ENCODE measurements at places on chromosomes 5 and 9.

- DNase-seq = no peak
Measured at GRCh38 chr9:112820881-112821280, 69.8 kb downstream of the SLC46A2 start.

DNA sequence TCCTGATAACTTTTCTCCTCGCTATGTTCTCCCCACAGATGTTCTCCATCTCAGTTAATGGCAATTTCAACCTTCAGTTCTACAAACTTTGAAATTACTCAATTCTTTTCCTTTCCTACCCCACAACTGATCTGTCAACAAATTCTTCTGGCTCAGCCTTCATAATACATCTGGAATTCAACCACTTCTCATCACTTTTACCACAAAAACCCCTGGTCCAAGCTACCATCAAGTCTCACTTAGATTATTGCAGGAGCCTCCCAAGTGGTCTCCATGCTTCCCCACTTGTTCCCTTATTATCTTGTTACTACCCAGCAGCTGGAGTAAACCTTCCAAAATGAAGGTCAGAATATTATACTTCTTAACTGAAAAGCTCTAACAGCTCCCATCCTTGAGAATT lies 110.1 kb downstream of the FBN2 start:
- no peak for DNase-seq

DNA sequence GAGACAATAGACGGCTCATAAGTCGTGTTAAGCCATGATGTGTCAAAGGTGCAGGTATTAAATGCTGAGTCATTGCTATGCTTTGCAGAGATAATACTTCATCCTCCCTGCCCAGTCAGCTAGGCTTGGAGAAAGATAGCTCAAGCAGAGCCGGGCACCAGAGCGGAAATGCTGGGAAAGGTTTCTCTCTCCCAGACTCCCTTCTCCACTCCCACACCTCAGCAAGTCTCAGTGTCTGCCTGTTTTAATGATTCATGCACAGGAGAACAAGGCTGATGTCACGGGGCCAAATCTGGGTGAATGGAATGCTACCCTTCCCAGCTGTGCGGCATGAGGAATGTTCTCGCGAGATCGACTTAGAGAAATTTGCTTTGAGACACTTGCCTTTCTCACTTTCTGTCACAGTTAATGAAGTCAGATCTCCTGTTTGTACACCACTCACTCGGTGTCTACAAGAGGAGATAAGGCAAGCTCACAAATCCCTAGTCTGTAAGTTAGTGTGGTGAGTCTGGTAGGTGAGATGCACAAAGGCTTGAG lies 204.4 kb downstream of the EFNA5 start:
- DNase-seq = no peak

GRCh38 chr5:83430130-83431010 lies 41.2 kb upstream of the VCAN start:
- DNase-seq = peak; percentile 15

DNA sequence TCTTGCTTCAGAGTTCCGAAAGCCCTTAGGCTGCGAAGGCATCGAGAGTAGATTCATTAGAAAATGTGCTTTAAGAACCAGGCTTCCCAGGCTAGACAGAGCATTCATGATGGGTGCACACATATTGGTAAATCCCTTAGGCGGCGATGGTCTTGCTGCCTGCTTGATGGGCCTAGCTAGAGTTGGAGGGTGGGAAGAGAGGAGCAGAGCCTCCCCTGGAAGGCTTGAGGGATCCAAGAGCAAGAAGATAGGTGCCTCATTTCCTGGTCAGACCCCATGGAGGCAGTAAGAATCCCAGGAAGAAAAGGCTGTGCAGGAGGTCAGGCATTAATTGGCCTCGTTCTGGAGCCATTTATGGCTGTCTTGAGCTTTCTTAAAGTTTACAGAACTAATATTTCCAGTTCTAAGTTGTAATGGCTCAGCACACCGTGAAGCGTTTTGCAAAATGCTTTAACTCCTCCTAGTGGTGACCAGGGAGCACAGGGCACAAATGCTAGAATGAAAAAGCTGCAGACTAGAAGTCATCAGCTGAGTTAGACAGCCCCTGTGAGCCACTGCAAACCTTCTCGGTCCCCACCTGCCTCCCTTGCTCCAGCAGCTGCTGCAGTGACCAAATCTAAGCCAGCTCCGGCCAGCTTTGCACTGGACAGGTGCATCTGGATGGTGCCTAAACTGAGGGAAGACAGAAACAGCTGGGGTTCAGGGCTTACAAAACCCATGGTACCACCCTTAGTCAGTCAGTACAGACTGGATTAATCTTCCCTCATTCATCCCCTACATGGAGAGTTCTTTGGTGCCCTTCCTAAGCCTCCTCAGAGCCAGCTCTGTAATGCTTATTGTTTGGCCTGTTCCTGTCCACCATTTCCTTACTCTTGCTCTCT lies 14.7 kb downstream of the SLC45A2 start:
- DNase-seq = no peak
